ENCODE measurements at places on chromosomes 4 and X. TPM values are rescaled to one million over a fixed set of nuclear protein-coding genes. Genes with fewer than 3 reads are reported as not detected.

S100P gene
- total RNA-seq = not detected

S100G gene
- not detected for total RNA-seq

NR0B1 gene
- total RNA-seq = 0.90 TPM

DNA sequence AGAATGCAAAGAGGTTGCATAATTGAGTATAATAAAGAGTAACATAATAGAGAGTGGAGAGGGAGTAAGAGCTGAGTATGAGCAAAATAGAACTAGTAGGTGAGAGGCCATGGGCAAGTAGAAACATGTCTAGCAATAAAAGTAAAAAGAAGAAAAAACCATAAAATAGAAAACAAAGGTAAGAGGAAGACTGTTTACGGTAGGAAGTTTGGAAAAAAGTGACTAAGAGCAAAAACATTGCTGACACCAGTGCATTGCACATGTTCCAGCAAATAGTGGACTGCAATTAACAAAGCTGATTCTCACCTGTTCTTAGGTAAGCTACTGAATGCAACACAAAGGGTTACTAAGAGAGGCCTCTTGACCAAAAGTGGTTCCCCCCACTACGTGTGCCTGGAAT lies 202.9 kb downstream of the TEX13A start:
- DNase-seq = no peak

DNA sequence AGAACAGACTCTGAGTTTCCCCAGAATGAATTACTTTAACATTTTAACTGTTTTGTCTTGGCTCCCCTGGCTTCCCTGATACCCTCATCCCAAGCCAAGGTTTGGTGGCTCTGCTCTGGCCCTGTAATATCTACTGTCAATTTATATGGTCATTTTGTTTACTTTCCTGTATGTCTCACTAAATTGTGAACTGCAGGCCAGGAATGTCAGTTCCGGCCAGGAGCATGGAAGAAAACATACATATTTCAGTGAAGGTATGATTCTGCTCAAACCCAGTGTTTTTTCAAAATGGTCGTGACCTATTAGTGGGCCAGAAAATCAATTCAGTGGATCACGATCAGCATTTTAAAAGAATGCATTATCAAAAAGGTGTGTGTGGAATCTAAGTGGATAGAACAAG lies 1.2 kb downstream of the RPGR start:
- no peak for DNase-seq

DNA sequence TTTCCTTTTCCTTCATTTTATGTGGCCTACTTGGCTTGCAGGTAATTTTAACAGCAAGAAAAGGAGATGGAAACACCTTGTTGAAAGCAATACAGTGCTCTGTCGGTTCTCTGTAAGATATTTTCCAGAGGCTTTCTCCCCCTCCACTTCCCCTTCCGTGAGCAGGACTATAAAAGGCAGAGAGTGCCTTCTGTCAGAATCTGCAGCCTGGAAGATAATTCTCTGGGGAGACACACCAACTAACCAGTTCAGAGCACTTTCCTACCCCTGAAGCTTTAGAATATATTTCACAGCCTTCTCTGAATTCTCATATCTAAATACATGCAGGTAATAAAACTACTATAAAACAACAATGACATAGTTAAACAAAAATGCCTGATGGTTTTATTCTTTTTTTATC lies 141.1 kb downstream of the IDS start:
- no peak for DNase-seq

DNA sequence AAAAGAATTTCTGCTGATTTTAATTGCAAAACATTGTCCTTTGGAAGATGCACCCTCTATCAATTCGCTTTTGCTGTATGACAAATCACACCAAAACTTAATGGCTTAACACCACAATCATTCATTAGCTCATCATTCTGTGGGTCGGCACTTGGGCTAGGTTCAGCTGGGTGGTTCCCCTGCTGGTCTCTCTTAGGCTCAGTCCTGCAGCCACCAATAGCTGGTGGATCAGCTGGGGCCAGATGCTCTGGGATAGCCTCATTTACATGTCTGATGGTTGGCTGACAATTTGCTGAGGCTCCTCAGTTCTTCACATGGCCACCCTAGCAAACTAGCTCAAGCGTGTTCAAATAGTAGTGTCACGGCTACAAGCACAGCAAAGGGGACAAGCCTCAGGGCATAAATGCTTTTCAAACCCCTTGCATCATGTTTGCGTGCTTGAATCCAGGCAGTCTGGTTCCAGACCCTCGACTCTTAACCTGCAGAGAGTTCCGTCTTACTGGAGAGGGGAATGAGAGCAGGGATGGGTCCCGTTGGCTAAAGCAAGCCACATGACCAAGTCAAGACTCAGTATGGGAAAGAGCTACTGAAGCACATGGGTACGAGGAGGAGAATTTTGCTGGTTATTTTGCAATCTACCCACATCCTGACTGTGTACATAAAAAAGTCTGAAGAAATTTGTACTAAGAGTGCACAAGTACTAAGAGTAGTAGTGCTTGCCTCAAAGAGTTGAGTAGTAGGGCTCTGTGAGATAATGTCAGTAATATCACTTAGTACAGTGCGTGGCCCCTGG lies 7.5 kb upstream of the ACSL1 start:
- DNase-seq = no peak

- DNase-seq = peak; percentile 71
Measured at GRCh38 chr4:123110147-123110546, 187.8 kb upstream of the NUDT6 start.

- peak; percentile 6 for DNase-seq
Measured at GRCh38 chrX:21509912-21510311, 135.7 kb downstream of the CNKSR2 start.

DNA sequence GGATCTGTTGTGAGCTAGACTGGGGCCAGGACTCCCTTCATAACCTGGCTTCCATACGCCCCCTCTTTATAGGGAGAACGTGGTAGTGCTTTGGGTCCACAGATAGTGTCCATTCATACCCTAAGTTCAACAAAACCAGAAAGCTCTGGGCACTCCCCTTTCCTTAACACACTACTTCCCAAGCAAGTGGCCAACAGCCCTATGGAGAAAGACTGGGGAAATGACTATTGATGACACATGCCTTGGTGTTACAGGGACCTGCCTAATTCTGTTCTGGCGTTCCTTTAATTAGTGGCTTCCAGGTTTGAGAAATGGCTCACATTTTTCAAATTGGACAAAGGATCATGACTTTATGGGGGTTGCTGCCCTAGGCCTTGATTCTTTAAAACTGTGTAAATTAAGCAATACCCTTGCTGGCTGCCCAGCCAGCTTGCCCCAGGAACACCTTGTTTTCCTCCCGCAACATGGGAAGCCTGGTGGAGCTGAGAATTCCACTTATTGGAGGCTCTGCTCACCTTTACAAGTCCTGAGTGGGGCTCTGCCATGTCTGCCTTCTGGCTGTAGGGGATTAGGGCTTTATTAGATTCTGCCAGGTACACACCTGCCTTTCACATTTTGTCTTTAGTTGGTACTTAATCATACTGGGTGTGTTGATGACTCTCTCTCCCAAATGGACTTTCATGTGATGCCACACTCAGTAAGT lies 61.1 kb downstream of the RGS12 start:
- DNase-seq = no peak
